Activated naive CD4-positive, alpha-beta T cell (primary cell): ENCODE measurements at places on chromosomes 16 and 17.

GRCh38 chr17:78225088-78225865 lies 6.2 kb upstream of the TMEM235 start:
- no peak for DNase-seq

- no peak for DNase-seq
Measured at GRCh38 chr17:5952518-5952917, 117.7 kb upstream of the WSCD1 start.

DNA sequence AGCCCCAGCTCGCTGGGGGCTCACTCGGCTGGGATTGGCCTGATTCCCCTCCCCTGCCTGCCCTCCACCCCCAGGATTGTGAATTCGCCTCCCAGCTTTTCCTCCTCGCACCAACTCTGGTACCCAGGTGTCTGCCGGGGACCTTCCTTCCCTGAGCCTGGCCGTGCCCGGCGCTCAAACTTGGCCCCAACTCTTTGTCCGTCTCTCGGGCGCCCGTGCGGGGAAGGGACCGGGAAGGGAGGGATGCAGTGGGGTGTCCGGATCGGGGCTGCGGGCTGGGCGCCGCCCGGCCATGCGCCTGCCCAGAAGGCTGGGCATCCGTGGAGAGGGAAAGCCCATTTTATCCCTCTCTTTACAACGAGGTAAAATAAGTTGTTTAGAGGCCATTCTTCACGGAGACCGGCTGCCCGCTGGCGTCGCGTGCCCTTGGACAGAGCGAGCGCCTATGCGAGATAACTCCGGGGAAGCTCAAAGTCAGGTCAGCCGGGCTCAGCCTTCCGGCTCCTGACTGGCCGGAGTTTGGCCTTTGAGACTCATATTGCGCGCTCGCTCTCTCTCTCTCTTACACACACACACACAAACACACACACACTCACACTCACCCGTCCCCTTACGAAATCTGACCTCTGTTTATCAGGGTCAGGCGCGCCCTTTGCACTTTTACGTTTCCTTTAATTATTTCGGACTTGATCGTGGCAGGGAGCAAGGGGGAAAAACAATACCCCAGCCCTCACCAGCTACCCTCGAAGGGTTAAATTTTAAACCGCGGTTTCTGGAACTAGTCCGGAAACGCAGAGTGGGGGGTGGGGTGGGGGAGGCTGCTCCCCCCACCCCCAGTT lies 774 bp upstream of the MAF start:
- no peak for DNase-seq

GRCh38 chr16:1026784-1027500 lies 45.4 kb downstream of the SOX8 start:
- DNase-seq, result no peak

DNA sequence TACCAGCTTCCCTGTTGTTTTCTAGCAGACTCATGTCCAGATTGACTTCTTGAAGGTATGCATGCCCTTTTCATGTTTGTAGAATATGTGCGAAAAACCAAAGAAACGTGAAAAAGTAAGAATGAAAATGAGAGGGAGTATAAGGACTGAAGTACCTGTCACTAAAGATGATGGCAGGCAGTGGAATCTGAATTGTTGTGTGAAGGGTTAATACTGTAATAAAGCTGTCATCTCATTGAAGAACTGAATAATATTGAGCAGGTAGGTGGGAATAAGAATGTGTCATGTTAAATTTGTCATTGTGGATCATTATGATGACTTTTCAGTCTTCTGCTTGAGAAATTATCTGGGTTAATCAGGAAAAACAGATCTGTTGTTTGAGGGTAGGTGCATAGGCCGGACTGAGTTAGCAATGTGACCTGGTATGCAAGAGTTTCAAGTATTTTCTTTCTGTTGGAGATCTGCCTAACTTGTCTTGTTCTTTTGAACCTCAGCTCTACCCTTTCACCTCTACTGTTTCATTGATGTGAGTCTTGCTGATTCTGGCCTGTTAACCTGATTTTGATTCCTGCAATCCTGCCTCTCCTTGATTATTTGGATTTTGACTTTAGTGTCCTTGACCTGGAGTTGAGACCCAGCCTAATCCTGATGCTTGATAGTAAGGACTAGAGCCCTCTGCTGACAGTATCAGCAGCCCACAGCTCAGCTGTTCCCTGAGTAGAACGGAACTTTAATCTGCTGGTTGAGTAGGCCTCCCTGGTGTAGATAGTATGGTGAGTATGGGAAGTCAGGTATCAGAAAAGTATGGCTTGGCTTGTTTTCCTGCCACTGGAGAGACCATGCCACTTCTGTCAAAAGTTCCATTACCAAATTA lies 64.6 kb downstream of the MAP2K4 start:
- DNase-seq, result no peak

- DNase-seq, result no peak
Measured at GRCh38 chr17:17087424-17088015, 45.3 kb downstream of the MPRIP start.

DNA sequence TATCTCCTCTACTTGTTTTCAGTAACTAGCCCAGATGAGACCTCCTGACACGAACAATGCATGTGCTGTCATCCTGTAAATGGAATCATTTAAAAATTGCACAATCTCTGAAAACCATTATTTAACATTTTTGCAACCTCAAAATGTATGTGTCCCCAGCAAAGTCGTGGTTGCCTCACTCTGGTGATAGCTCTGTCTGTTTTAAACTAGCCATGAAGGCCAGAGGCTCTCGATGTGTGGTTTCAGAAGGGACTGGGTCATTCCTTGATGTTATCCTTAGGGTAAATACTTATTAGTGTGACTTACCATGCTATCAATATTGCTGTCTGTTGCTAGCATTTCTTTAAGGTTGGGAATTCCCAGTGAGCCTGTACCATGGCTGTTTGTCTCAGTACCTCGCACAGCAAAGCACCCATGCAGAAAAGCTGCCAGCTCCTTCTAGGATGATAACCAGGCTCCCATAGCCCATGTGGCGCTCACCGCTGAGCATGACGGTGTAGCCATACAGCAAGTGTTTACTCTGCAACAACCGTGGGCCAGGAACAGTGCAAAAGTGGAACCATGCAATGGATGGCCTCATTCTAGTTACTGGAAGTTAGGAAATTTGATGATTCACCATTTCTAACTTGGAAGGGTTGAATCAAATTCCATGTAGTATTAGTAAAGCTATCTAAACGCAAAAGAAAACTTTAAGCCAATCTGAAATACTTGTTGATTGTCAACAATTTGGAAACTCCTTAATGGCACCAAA lies 2.9 kb upstream of the PGS1 start:
- no peak for DNase-seq

DNA sequence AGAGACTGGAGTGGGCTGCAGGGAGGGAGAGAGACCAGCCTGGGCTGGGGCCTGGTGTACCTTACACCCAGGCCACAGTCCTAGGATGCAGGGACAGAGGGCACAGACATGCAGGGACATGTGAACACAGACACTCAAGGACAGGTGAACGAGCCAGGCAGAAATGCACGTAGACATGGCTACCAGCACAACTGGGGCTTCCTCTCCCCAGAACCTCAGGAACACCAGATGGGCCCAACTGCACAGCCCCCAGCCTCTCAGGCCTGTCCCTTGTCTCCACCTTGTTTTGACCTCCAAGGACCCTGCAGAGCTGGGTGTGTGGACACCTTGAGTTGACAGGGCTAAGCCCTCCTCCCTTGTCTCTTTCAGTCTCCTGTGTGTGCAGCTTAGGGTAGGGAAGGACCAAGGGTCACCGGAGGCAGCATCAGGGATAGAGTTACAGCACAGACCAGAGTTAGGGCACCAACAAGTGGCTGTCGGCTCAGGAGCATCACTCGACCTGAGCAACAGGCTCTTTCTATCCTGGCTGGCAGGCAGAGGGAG lies 9.2 kb downstream of the SEZ6 start:
- no peak for DNase-seq

DNA sequence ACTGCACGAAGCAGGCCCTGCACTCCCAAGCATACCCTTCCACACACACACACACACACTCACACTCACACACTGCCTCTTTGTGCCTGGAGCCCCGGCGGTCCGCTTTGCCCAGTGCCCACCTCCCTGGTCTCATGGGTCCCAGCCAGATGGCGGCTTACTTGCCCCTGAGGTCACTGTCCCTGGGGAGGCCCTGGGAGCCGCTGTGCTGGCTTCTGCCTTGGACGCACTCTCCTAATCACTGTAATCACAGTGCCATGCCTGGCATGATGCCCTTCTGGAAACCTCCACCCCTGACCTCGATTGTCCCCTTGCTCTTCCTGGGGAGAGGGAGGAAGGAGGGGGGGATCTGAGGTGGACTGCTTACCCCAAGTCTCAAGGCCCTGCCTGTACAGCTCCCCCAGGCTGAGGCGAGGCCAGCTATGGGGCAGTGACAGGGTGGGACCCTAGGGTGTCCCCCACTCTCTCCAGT lies 36.0 kb downstream of the ARHGAP23 start:
- DNase-seq, result no peak

- no peak for DNase-seq
Measured at GRCh38 chr17:80891397-80892018, 100.1 kb upstream of the CHMP6 start.

- no peak for DNase-seq
Measured at GRCh38 chr17:81726004-81726403, 13.9 kb downstream of the SLC25A10 start.

DNA sequence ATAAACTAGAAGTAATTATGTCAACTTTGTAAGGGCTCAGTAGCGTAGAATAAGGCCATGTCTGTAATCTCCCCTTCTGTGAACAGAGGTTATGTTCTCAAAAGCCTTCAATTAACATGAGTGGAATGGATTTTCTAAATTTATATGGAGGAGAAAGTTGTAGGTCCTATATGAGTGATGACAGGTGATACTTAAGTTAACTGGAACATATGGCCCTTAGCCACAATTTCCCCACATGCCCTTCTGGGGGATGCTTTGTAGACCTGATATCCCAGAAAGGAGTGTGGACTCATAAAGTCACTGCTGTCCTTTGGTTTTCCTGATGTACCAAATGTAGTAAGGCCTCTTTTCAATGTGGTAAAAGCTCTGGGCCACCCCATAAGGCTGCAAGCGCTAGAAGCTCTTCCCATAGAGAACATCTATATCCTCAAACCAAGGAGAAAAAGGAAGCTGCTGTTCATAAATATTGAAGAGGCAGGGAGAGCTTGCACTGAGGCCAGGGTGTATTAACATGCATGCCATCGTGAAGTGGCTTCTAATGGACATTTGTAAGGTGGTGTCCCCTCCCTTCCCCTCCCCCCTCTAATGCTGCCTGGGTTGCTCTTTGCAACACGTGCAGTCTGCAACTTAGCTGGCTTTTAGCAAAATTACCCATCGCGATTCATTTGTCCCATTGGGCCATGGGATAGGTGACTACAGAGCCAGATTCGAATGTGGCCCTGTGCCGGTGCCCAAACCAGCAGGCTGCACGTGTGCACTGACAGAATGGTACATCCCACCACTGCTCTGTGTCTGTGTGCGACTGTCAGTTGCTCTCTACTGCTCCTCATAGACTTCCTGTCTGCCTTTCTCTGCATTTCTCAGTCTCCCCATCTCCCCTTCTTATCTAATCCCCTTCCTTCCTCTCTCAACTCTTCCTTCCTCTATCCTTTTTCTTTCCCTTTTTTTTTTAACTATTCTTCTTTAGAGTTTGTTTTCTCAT lies 269.0 kb downstream of the WWOX start:
- DNase-seq, result no peak

DNA sequence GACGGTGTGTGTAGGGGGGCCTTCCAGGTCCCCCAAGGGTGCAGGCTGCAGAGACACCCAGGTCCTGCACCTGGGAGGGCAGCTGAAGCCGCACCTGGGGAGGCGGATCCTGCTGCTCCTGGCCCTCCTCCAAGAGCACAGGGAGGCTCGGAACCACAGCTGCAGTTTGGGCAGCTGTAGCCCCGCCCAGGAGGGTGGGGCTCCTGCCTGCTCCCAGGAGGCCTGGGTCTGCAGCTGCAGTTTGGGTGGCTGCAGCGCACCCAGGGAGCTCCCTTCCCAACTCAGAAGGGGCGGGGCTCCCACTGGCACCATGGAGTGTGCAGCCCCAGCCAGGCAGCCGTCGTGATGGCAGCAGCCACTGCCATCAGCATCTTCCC lies 69.4 kb upstream of the NKD1 start:
- DNase-seq, result no peak

GRCh38 chr16:19831678-19832077 lies 53.0 kb downstream of the GPRC5B start:
- no peak for DNase-seq

- DNase-seq, result no peak
Measured at GRCh38 chr16:68412061-68412460, 36.2 kb downstream of the SMPD3 start.

- DNase-seq, result no peak
Measured at GRCh38 chr17:42985225-42985624, 4.9 kb downstream of the RUNDC1 start.

- no peak for DNase-seq
Measured at GRCh38 chr17:76758570-76758969, 20.7 kb downstream of the MFSD11 start.

DNA sequence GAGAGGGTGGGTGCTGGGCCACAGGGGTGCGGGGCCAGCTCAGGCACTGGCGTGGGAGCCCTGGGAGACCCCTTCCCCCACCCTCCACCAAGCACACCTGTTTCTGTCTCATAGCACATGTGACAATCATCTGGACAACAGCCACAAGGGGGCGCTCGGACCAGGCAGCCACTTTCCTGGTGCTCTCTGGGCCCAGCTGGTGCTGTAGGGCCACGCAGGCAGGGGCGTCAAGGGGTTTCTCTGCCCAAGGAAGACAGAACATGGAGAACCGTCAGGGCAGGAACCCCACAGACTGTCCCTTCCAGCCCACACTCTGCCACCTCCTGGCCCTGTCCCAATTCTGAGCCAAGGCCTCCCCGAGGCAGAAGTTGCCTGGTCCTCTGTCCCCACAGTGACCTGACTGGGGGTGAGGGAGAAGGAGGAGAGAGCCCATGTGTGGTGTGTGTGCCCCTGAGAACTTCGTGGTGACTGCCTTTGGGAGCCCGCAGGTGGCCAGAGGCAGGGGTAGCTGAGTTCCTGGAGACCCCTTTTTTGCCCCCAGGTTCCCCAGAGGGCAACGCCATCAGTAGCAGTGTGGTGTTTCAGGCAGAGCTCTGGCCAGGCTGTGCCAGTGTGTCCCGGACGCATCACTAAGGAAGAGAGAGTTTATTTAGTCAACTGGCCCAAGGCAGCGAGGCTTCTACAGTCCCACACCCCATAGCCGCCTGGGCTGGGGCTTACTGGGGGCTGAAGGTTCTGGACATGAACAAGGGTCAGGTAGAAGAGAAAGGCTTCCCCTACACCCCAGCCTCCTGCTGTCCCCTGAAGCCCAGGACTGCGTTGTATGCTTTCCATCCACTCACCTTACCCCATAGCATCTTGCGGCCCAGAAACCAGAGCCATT lies 3.1 kb upstream of the SETD6 start:
- DNase-seq, result peak; percentile 79

DNA sequence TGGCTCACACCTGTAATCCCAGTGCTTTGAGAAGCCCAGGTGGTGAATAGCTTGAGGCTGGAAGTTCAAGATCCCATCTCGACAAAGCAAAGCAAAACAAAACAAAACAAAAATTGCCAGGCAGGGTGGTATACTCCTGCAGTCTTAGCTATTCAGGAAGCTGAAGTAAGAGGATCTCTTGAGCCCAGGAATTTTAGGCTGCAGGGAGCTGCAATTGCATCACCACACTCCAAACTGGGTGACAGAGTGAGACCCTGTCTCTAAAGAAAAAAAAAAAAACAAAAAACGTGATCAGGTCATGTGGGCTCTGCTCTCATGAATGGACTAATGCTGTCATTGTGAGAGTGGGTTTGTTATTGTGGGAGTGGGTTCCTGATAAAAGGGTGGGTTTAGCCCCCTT lies 409.1 kb downstream of the NPIPA7 start:
- DNase-seq, result no peak

GRCh38 chr16:63066552-63066951 lies 1030.3 kb upstream of the CDH8 start:
- DNase-seq, result no peak
